ENCODE measurements at places on chromosomes 2 and 18. TPM values are rescaled to one million over a fixed set of nuclear protein-coding genes. Genes with fewer than 3 reads are reported as not detected.

DNA sequence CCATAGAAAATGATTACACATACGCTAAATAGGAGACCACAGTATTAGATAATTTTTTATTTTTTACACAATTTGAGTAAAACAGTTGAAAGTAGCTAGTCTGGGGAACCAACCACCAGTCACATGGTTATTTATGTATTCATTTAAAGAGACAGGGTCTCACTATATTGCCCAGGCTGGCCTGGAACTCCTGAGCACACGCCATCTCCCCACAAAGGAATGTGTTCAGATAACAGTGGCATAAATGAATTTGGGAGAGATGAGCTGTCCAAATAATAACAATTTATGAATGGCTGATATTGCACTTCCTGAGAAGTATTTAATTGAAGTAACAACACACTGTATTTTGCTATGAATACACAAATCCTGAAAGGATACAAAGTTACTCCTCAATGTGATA is 39.7 kb downstream of the KIDINS220 start:
- H3K36me3 ChIP-seq, result peaks cover 51% of the 10 kb centered on the region
- H3K4me3 ChIP-seq, result no peak overlapping the region
- no peak for DNase-seq
- H3K4me1 ChIP-seq, result peaks cover 16% of the 10 kb centered on the region
- no peak overlapping the region for H3K27ac ChIP-seq

GRCh38 chr2:42041377-42042127 is 6.3 kb upstream of the PKDCC start:
- H3K4me1 ChIP-seq, result no peaks in the 10 kb centered on the region
- no peak overlapping the region for H3K27ac ChIP-seq
- peaks cover 42% of the 10 kb centered on the region for H3K27me3 ChIP-seq
- H3K36me3 ChIP-seq, result no peaks in the 10 kb centered on the region

DNA sequence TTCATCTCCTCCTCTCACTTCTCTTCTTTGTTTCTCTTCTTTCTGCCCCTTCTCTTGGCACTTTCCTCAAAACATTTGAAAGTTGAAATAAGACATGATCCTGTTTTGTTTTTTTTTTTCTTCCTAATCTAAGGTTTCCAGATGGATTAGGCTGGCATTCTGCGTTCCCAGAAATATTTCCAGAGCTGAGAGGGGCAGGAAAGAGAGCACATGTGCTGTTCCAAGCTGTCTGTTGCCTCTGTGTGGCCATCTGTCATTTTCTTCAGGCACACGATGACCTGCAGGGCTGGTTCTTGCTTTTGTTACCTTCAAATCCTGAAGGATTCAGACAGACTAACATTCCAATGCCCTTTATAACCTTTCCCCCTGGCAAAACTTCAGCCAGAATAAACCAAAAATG is 142.9 kb downstream of the RNF144A start:
- H3K36me3 ChIP-seq, result peaks cover 48% of the 10 kb centered on the region
- H3K27me3 ChIP-seq, result no peaks in the 10 kb centered on the region
- peak overlapping the region; percentile 44 for H3K27ac ChIP-seq
- DNase-seq, result no peak

DNA sequence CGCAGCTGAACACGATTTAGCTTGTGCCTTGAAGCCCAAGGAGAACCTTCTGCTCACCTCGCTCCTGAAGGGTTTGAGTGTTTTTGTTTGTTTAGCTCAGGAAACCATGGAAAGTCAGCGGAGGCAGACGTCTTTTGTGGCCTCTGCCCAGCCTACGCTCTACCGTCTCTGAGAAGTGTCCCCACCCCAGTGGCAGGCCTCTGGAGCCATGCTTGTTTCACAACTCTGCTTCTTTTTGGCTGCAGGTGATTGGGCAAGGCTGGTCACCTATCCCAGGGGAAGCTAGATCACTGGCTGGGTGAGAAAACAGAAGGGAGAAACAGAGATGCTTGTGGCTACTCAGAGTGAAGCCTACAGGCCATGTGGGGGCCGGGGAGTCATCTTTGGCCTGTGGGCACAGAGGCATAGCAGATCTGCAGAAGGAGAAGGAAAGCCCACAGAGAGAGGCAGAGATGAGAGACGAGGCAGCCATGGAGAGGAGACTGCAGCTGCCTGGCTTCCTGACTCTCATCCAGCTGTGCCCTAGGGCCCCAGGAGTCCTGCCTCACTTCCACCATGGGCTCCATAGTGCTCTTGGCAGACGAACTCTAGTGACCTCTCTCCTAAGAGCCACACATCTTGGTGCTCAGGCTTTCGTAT is 50.1 kb downstream of the CIB4 start:
- H3K36me3 ChIP-seq, result no peaks in the 10 kb centered on the region
- no peak overlapping the region for H3K4me3 ChIP-seq
- H3K4me1 ChIP-seq, result peaks cover 5% of the 10 kb centered on the region
- no peak for DNase-seq

DNA sequence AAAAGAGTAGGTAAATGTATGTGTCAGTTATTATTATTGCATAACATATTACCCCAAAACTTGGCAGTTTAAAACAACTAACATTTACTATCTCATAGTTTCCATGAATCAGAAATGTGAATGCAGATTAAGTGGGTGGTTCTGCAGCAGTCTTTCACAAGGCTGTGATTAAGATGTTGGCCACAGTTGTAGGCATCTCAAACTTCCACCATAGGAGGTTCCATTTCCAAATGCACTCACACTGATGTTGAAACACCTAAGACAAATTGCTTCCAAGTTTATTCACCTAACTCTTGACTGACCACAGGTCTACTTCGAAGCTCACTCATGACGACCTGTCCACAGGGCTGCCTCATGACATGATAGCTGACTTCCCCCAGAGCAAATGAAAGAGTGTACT is 360.8 kb downstream of the GRB14 start:
- H3K27me3 ChIP-seq, result no peaks in the 10 kb centered on the region
- H3K27ac ChIP-seq, result no peak overlapping the region
- DNase-seq, result no peak
- H3K4me3 ChIP-seq, result no peak overlapping the region

DNA sequence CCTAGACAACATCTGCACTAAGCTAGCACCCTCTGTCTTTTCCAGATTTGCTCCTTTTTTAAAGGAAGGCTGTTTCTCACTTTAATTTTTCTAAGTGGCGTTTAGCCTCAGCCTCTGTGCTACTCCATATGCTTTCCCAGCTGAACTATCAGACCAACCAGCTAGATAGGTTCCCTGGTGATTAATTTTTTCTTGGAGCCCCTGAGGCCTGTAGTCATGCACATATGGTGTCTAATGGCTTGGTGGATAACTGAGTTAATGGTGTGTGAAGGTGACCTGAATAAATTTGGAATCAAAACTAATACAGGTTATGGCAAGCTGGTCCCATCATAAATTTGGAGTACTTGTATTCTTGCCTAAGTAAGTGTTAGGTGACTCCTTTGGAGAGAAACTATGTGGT is 135.5 kb downstream of the MGAT5 start:
- peaks cover 21% of the 10 kb centered on the region for H3K4me1 ChIP-seq
- no peak overlapping the region for H3K27ac ChIP-seq
- no peak for DNase-seq
- H3K36me3 ChIP-seq, result peaks cover 17% of the 10 kb centered on the region
- H3K4me3 ChIP-seq, result no peak overlapping the region

- no peaks in the 10 kb centered on the region for H3K27me3 ChIP-seq
- H3K27ac ChIP-seq, result no peak overlapping the region
- H3K4me1 ChIP-seq, result peaks cover 1% of the 10 kb centered on the region
- H3K36me3 ChIP-seq, result no peaks in the 10 kb centered on the region
- no peak overlapping the region for H3K4me3 ChIP-seq
- no peak for DNase-seq
These were observed 12.5 kb upstream of the SLC38A11 start for GRCh38 chr2:164967781-164968228.

- no peak overlapping the region for H3K4me3 ChIP-seq
- no peaks in the 10 kb centered on the region for H3K27me3 ChIP-seq
These were observed 11.5 kb upstream of the GMCL1 start for GRCh38 chr2:69817729-69818501.

- peak overlapping the region; percentile 69 for H3K27ac ChIP-seq
- no peak for DNase-seq
- H3K4me1 ChIP-seq, result peaks cover 85% of the 10 kb centered on the region
- peaks cover 64% of the 10 kb centered on the region for H3K36me3 ChIP-seq
- H3K27me3 ChIP-seq, result no peaks in the 10 kb centered on the region
These were observed 11.1 kb downstream of the MBP start for GRCh38 chr18:77121523-77121922.

DNA sequence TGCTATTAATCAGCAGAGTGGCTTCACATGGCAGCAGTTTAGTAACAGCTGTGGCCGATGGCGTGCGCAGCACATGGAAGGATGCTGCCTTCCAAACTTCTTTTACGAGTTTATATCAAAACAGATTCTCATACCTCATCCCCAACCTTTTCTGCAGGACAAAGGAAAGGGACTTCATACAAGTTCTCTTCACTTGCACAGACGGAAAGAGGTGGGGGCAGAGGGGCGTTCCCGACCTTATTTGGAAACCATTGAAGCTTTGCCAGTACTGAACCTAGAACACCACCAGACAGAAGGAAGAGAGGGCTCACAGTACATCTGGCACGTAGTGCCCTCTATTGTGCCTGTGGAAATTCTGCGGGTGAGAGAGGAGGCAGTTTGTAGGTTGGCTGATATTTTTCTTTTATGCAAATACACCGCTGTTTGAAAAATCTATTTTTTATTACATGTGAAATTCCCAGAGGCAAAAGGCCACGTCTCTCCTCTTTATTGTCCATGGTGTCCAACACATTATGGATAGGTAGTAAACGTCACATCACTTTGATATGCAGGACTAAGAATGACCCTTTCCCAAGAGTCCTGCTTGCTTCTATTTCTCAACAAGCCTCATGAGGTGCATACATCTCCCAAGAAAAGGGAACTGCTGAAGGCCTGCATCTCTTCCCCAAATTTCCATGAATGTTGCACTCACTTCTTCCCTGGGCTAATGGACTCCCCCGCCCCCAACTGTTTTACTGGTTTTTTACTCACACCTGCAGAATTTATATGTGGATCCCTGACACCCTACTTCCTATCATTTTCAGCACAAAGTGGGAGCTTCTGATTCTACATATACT is 31.3 kb downstream of the COLEC12 start:
- no peaks in the 10 kb centered on the region for H3K4me1 ChIP-seq
- H3K36me3 ChIP-seq, result no peaks in the 10 kb centered on the region
- no peak for DNase-seq
- no peak overlapping the region for H3K27ac ChIP-seq
- H3K4me3 ChIP-seq, result no peak overlapping the region
- H3K27me3 ChIP-seq, result peaks cover 11% of the 10 kb centered on the region

- no peak overlapping the region for H3K27ac ChIP-seq
- H3K4me3 ChIP-seq, result no peak overlapping the region
- peaks cover 10% of the 10 kb centered on the region for H3K36me3 ChIP-seq
These were observed 97.5 kb downstream of the ATP9B start for GRCh38 chr18:79166702-79167101.

GRCh38 chr2:195343942-195344530 is 313.0 kb upstream of the SLC39A10 start:
- H3K4me3 ChIP-seq, result no peak overlapping the region
- H3K27me3 ChIP-seq, result no peaks in the 10 kb centered on the region
- no peaks in the 10 kb centered on the region for H3K36me3 ChIP-seq

GRCh38 chr18:55380589-55380988 is 207.4 kb downstream of the TCF4 start:
- H3K36me3 ChIP-seq, result no peaks in the 10 kb centered on the region
- no peaks in the 10 kb centered on the region for H3K4me1 ChIP-seq
- no peak overlapping the region for H3K27ac ChIP-seq
- H3K4me3 ChIP-seq, result no peak overlapping the region
- no peaks in the 10 kb centered on the region for H3K27me3 ChIP-seq

DNA sequence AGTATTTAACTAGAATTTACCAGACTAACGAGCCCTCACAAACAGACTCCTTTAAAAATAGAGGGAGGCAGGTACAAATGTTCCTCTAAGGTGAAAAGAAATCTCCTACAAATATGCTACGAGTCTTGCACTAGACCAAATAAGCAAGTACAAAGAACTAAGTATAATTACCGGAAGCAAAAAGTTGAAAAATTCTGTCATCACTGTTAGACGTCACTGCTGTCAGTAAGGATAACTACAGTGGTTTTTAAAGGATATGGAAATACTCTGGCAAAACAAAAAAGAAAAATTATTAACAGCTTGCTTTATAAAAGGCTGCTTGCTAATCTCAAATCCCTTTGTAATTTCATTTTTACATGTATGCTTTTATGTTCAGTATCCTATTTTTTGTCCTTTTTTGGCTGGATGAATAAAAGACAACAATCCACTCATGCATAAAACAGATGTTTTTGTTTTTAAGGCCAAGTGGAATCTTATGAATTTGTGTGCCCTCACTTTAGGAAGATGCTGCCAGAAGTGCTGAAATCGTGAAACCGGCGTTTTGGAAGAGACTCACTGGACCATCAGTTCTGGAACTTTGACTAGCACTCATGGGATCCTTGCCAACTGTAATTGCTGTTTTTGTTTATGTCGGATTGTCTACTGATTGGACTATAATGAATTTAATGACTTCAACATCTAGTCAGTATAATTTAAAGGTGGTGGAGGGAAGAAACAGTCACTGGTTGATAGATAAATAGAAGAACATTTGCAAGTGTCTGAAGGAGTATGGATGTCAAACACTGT is 6.7 kb downstream of the ZNF521 start:
- no peak overlapping the region for H3K4me3 ChIP-seq
- H3K36me3 ChIP-seq, result no peaks in the 10 kb centered on the region
- DNase-seq, result no peak
- no peak overlapping the region for H3K27ac ChIP-seq

- peaks cover 52% of the 10 kb centered on the region for H3K4me1 ChIP-seq
- H3K27me3 ChIP-seq, result no peaks in the 10 kb centered on the region
- peak overlapping the region; percentile 100 for H3K4me3 ChIP-seq
These were observed 1.7 kb downstream of the RTN4 start for GRCh38 chr2:55048508-55049042.

GRCh38 chr2:211881449-211881848 is 657.2 kb downstream of the ERBB4 start:
- no peak overlapping the region for H3K4me3 ChIP-seq
- no peak overlapping the region for H3K27ac ChIP-seq
- DNase-seq, result no peak

The GAD1 gene
- total RNA-seq, result 1.6 TPM

The IMPACT gene
- total RNA-seq, result 7.0 TPM

The ATP5F1A gene
- 377 TPM for total RNA-seq

The CROCC2 gene
- total RNA-seq, result not detected

The GTF2A1L gene
- not detected for total RNA-seq

The RFX8 gene
- total RNA-seq, result 2.8 TPM

The EHBP1 gene
- 23.4 TPM for total RNA-seq

The SPAG16 gene
- 12.5 TPM for total RNA-seq

The BOK gene
- total RNA-seq, result not detected

The GPR35 gene
- total RNA-seq, result 23.8 TPM

The STARD6 gene
- not detected for total RNA-seq

The DOK6 gene
- total RNA-seq, result not detected

The DPYSL5 gene
- not detected for total RNA-seq

All from activated CD8-positive, alpha-beta T cell treated with anti-CD3 and anti-CD28 coated beads, Interleukin-2, amount 10 ng/mL, durations not matched to agents 7 days and 5 days (primary cell).